Kidney epithelial cell (primary cell): ENCODE measurements at places on chromosomes 1 and 21. TPM values are rescaled to one million over a fixed set of nuclear protein-coding genes. Genes with fewer than 3 reads are reported as not detected.

DNA sequence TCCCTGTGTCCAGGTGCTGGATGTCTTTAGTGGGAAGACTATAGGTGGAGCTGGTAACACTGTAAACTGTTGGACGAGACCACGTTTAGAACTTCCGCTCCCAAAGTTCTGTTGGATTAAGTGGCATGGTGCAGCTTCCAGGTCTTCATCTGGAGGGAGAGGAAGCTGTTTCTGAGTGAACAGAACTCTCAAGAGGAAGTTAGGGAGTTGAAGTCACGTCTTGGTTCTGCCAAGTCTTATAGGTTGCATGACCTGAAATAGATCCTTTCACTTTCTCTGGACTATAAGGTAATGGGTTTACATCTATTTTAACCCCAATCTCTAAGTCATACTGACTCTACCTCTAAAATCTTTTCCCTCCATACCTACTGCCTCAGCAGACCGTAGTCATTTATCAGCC, 97.4 kb upstream of the TNR start:
- no peak for DNase-seq

DNA sequence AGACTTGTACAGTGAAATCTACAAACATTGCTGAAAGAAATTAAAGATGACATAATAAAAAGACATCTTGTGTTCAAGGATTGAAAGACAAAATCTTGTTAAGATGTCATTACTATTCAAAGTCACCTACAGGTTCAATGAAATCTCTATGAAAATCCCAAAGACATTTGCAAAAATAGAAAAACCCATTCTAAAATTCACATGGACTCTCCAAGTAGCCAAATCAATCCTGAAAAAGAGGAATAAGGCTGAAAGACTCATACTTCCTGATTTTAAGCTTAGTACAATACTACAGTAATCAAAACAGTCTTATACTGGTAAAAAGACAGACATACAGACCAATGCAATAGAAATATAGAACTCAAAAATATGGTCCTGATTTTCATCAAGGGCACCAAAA, 78.6 kb downstream of the PCSK9 start:
- DNase-seq, result no peak

Gene BRDT
- total RNA-seq, result not detected in 2 replicates

Gene ZNF648
- 1.0 and 1.1 TPM in 2 replicates for total RNA-seq

GRCh38 chr1:29227511-29227910, 3.2 kb downstream of the MECR start:
- DNase-seq, result no peak

DNA sequence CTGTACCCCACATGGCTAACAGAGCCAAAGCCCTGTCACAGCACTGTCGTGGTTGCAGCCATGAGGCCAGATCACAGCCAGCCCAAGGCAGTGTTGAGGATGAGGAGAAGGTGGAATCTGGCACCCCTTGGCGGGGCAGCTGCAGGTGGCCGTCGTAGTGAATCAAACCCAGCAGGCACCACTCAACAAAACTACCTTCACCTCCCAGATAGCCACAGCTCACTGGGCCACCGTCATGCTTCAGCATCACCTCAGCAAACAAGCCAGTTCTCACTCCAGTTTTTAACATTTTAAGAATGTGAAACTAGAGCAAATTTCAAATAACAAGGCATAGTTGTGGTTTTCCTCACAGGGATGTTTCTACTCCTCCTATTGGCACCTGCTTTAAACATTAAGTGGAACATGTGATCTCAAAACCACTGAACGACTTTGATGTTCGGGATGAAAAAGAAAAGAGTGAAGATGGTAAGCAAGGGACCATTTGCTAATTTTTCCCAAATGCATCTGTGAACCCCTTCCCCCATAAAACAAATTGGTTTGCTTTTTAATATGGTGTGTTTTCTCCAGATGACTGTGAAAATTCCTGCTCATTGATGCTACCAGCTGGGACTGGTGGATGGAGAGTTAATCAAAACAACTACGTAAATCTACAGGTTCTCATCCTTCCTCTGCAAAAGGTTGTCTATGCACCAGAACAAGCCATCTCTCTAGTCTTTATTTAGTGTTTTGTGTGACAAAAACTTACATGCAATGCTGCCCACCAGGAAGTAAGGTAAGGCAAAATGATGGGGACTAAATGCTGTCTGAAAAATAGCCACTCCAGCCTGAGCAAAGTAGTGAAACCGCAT, 45.5 kb downstream of the TOR1AIP2 start:
- peak; percentile 45 for DNase-seq

GRCh38 chr21:26127918-26128317, 42.7 kb downstream of the APP start:
- DNase-seq, result no peak

Gene TFF2
- not detected in 2 replicates for total RNA-seq

DNA sequence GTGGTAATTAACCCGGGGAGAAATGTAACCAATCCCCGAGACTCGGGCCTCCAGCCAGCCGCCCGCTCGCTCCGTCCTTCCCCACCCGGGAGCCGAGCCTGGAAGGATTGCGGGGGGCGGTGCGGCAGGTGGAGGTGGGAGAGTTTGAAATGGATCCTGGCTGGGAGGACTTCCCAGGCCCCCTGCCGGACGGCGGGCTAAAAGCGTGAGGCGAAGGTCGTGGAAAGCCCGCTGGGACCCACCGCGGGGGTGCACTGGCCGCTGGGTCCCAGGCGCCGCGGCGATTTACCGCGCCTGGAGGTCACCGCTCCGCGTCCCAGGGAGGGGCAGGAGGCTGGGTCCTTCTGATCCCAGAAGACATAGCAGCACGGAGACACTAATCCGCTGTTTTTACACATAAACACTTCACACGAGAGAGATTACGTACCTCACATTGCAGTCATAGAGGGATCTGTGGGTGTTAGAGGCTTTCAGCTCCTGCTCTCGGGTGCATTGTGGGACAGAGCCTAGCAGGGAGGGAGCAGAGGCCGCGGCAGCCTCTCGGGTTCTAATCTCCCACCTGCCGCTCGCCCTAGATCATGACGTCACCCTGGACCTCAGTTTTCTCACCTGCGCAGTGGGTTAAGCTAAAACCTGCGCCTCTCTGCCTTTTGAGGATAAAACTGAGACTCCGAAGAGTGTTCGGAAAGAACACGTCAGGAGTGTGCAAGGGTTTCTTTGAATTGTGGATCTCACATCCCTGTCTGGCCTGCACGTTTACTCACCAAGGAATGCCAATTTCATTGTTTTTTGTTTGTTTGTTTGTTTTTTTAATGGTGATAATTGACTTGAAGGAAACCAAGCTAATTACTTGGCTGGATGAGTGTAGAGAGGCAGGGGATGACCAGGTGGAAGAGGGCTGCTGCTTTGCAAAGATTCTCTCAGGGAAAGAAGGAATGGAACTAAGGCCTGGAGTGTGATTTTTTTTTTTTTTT, 17.1 kb upstream of the TMEM9 start:
- DNase-seq, result no peak

- peak; percentile 65 for DNase-seq
Observed at GRCh38 chr1:58041621-58042020, 504.9 kb downstream of the OMA1 start.

GRCh38 chr21:43637530-43638158, 21.6 kb downstream of the HSF2BP start:
- no peak for DNase-seq

Gene FALEC
- total RNA-seq, result not detected in 2 replicates

Gene NUP133
- 28.6 and 52.5 TPM in 2 replicates for total RNA-seq

DNA sequence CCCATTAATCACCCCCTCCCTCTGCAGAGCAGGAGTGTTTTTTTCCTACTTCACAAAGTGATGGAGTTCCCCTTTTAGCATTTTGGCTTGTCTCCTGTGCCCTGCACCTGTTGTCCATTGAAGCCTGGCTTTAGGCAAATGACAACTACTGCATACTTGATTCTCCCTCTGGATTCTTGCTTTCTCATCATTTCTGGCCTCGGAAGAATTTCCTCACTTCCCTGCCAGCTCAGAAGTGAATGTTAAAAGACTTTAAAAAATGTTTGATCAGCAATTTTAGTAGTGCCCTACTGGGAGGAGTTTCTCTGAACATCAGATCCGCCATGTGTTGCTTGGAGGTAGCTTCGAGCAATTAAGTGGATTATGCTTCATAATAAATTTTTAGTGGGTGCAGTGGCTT, 28.1 kb downstream of the RCOR3 start:
- no peak for DNase-seq

Gene ITPKB
- total RNA-seq, result 11.7 and 12.4 TPM in 2 replicates
